Activated naive CD8-positive, alpha-beta T cell treated with anti-CD3 and anti-CD28 coated beads, Interleukin-2, amount 10 ng/mL, durations not matched to agents 7 days and 5 days (primary cell): ENCODE measurements at places on chromosomes 11 and 22.

DNA sequence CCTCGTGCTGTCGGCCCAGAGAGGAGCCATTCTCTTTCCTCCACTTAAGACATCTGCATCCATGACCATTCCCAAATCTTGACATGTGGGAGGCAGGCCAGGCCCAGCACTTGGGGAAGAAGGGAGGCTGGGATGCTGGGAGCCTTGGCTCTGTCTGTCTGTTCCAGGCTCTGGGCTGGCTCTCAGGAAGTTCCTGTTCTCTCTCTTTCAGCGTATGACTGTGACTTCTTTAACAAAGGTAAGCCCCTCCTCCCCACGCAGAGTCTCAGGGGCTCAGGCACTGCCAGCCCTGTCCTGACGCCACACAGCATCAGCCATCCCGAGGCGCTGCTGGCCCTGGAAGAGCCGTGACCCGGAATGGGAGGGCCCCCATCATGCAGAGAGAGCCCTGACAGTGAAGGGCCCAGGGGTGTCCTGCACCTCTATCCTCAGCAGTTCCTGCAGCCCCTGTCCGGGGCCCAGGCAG lies 52.4 kb downstream of the OTOG start:
- DNase-seq: no peak

- DNase-seq: no peak
Measured at GRCh38 chr22:20523086-20523983, 15.9 kb downstream of the MED15 start.

GRCh38 chr11:59678118-59678812 lies 9.4 kb upstream of the PATL1 start:
- no peak for DNase-seq

- no peak for DNase-seq
Measured at GRCh38 chr22:20503816-20504215, 3.6 kb upstream of the MED15 start.

GRCh38 chr11:13222285-13222684 lies 55.3 kb upstream of the BMAL1 start:
- no peak for DNase-seq
